T-cell (primary cell): ENCODE measurements at places on chromosomes 5 and 9.

DNA sequence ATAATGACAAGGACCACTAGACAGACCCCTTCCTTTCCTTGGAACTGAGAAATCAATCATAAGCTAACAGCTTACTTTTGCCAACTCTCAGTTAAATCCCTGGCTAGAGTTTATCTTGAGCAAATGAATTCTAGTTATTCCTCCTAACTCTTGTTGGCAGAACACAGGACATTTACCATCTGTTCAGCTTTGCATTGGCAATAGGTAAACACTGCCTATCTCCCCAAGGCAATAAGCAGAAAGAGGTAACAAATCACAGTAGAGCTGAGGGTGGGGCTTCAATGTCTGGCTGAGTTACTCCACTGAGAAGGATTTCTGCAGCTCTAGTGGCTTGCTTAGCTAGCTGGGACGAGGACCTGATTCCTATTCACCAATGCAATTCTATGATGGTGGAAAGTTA lies 503.3 kb upstream of the GRIA1 start:
- no peak for DNase-seq

DNA sequence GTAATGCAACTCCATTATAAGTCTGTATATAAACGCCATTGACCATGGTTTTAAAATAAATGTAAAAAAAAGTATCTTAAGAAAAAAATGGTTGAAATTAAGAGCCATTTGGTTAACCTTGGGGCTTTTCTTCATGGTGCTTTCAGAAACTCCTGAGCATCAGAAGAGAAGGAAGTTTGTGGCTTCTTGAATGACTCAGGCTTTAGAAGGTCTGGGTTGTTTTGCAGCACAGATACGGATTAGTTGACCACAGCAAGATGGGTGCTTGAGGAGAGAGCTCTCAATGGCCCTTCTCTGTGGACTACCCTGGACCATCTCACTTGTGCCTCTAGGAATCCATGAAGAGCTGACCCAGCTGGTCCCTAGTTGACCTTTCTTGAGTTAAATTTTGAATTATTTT lies 189.5 kb downstream of the TMEM38B start:
- DNase-seq: no peak

DNA sequence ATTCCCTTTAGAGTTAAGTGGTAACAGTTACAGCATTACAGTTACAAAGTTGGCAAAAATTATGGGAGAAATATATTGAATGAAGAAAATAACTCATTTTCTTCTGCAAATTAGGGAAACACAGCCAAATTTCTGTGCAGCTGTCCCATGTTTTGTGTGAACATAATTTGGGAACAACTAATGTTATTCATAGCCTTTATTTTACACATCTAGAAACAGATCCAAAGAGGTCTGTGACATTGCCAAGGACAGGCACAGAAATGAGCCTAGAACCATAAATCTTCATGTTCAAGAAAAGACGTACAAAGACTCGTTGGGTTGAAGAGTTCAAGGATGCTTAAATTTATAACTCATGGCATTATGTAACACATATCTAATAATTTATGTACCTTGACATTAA lies 114.1 kb upstream of the TXNDC8 start:
- no peak for DNase-seq

DNA sequence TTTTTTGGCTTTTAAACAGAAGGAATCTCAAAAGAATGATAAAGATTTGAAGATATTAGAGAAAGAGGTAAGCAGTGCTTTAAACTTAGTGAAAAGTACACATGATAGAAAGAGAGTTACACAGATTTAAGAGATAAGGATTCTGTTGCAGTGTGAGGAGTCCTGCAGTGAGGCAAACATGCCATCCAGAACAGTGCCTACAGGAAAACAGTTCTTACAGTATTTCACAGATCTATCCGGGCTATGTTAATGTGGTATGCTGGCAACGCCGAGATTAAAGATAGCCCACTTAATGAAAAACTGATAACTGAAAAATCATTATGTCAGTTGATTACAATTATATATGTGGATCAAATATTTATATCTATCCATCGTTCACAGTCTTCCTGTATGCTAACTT lies 7.2 kb downstream of the HMMR start:
- DNase-seq: no peak

DNA sequence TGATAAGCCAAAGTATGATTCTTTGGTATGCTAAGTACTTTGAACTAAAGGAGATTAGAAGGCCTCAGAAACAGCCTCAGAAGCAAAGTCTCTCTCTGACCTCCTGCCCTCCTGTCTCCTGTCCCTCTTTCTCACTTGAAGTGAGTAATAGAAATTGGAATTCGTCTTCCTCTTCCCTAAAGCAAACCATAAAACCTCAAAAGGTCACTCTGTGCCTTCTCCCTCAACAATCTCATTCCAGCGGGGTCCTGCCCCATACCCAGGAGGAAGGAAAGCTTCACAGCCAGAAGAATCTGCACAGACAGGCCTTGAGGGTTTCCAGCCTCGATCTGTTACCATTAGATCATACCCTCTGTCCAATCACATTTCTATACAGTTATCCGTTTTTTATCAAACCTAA lies 87.8 kb downstream of the HAPLN1 start:
- DNase-seq: no peak

- DNase-seq: no peak
Observed at GRCh38 chr5:176589039-176589769, 20.8 kb downstream of the GPRIN1 start.

DNA sequence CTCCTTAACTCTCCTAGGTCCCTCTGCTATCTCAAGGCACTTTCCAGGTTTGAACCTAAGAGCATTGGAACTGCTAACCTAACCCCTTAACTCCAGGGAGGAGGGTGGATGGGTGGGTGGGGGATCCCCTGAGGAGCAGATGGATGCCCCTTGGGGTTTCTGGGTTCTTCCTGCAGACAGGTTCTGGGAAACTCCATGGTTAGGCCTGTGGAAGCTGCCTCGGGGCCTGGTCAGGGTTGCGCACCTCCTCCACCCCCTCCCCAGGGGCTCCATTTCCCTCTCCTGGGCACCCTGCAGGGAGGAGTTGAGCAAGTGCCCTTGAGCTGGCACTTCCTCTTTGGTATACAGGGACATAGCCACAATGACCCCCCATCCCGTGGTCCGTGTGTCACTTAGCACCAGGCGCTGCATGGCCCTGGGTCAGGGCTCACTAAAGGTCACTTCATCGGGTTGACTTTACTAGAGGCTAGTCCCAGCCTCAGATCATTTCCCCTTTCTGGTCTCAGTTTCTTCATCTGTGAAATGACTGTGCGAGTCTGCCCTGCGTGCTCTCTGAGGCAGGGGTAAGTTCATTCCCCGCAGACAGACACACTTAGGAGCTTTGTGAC lies 16.0 kb downstream of the CXXC5 start:
- no peak for DNase-seq

- DNase-seq: no peak
Observed at GRCh38 chr9:130192382-130192999, 20.3 kb downstream of the NCS1 start.

GRCh38 chr5:4065472-4066320 lies 470.1 kb downstream of the IRX1 start:
- DNase-seq: no peak

- no peak for DNase-seq
Observed at GRCh38 chr5:175872287-175873087, 1.1 kb downstream of the CPLX2 start.

DNA sequence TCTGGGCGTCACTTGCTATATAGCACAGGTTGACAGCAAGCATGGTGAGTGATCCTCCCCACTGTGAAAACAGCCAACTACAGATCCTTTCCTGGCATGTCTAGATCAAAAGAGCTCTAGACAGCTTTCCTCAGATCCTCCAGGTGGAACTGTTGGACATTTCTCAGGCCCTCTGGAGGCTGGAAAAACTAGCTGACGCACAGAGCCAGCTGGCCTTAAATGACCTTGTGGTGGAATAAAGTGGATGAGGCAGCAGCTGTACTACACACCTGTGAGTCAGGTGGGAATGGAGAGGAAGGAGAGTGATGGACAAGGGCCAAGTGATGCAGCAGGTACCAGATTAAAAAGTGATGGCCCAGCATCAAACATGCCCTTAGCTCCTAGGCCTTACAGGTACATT lies 172.7 kb downstream of the TRIM32 start:
- no peak for DNase-seq

GRCh38 chr5:56402266-56403220 lies 169.4 kb upstream of the ANKRD55 start:
- DNase-seq: no peak

DNA sequence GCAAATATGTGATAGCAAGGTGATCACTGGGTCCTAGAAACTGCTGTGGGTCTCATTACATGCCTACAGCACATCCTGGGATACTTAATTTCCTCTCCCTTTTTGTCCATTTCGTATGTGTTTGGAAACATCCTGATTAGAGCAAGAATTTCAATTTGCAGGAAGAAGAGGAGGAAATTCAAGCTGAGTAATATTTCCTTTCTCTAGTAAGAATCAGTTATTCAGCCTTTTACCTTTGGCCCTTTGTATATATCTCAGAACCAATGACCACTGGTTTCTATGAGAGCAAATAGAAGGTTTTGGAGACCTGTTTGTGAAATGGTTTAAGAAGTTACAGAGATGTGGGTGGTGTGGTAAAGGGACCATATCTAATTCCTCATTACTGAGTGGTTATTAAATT lies 171.6 kb downstream of the RMI1 start:
- no peak for DNase-seq

GRCh38 chr5:152622628-152623027 lies 217.5 kb upstream of the NMUR2 start:
- no peak for DNase-seq

GRCh38 chr9:33840381-33840780 lies 23.4 kb downstream of the UBE2R2 start:
- no peak for DNase-seq

GRCh38 chr5:37979559-37979958 lies 139.7 kb upstream of the GDNF start:
- no peak for DNase-seq

DNA sequence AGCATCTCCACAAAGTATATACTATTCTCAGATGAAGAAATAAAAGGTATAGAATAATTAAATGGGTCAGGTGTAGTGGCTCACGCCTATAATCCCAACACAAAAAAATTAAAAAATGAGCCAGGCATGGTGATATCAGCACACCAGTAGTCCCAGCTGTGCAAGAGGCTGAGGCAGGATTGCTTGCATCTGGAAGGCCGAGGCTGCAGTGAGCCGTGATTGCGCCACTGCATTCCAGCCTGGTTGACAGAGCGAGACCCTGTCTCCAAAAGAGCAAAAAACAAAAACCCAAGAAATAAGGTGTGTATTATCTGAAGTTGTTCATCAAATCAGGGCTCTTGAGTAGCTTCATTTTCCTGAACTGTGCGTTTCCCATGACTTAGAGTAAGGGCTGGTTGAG lies 83.2 kb upstream of the MYO10 start:
- no peak for DNase-seq

DNA sequence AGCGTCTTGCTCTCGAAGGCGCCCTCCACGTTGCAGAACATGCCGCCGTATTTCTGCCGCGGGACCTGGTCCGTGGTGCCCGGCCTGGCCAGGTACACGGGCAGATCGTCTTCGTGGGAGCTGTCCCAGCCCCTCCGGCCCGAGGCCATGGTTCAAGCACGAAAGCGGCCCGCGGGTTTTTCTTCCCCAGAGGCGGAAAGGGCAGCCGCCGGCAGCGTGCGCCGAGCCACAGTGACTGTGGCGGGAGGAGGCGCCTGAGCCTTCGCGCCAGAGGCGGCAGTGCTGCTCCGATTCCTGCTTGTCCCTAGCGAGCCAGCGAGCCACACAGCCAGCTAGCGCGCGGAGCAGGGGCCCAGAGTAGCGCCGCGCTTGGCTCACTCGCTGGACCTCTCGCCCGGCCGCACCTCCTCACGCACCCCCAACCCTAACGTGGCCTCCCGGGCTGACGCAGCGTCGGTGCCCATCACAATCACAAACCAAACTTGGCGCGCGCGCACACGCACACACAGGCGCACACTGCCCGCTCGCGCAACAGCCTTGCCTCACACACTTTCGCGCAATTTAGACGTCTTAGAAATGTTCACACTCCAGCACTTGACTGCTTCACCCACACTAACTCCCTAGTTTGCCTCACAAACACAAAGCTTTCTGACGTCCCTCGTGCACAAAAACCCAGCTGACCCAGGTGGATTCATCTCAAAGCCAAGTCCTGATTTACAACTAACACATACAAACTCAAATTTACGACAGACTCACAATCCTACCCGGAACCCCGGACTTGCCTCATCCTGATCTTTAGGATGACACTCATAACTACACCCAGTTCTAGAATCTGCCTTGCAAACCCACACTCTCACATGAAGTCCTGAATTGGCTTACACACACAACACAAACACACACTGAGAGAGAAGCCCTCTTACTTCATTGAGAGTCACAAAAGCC lies at the start of gene DPYSL3:
Gene DPYSL3 (minus strand): TSS at position 359 of the 942 bp plus-strand sequence. CDS start 210 bp downstream, at position 149.
- DNase-seq: no peak

GRCh38 chr5:36373527-36374086 lies 71.9 kb upstream of the RANBP3L start:
- DNase-seq: no peak

DNA sequence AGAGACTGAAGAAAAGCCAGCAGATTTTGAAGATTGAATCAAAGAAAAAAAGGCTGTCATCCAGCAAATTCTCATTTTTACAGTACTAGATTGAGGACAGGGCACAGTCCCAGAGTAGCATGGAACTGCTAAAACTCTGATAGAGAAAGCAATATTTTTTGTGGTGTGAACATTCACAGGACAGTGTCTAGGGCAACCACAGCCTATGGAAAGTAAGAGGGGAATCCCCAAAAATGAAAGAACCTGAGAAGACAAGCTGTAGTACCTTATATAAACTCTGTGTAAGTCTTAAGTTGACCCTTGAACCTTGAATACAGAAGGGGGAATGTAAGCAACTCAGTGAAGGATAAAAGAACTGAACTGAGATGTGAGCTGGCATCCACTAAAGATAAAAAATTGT lies 540.3 kb downstream of the HINT1 start:
- no peak for DNase-seq

DNA sequence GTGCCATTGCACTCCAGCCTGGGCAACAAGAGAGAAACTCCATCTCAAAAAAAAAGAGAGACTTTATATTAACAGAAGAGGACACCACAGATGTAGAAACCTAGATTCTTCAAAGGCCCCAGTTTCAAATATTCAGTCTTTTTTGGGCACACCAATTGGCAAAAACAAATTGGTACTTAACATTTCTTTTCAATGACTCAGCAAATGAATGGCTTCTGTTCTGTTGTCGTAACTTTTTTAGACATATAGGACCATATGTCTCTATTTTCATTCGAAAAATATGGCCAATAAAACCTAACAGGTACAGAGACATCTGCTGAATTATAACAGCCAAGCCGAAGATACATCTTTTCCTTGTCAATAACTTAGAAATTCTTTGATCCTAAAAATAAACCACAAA lies 212.8 kb downstream of the EBF1 start:
- DNase-seq: no peak

- DNase-seq: no peak
Observed at GRCh38 chr9:129291041-129291501, 113.0 kb upstream of the IER5L start.

GRCh38 chr5:53126521-53126920 lies 17.0 kb upstream of the MOCS2 start:
- no peak for DNase-seq

- DNase-seq: no peak
Observed at GRCh38 chr5:2670940-2671339, 80.5 kb downstream of the IRX2 start.

- DNase-seq: no peak
Observed at GRCh38 chr5:181203777-181204112, 1.3 kb downstream of the TRIM7 start.

GRCh38 chr9:431701-432100 lies 217.0 kb downstream of the DOCK8 start:
- DNase-seq: no peak

- no peak for DNase-seq
Observed at GRCh38 chr9:33436445-33436844, 10.9 kb downstream of the AQP3 start.

- DNase-seq: no peak
Observed at GRCh38 chr9:27665136-27665535, 91.9 kb upstream of the C9orf72 start.
